ENCODE measurements at places on chromosomes 16 and 17.
A peak's percentile ranks its signal among the peaks of the same experiment; 100 is the strongest.

- no peak for DNase-seq
These were observed 4.6 kb upstream of the MPP2 start for GRCh38 chr17:43911904-43912303.

GRCh38 chr17:34788696-34789095 lies 172.6 kb downstream of the CCT6B start:
- no peak for DNase-seq

DNA sequence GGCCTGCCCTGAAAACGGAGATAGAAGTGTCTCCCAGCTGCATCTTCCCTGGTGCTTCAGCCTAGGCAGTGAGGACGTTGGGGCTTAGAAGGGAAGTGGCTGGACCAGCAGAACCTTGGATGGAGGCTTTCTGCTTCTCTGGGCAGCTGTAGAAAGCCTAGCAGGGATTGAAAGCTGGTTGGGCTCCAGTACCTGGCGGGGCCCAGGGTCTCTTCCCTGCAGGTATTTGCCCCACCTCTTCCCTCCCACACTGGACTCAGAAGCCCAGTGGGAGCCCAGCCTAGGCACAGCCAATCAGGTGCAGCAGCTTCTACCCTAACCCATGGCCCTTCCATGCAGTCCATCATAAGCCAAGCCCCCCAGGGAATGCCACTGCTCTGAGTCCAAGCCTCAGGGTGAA lies 190.3 kb upstream of the IRX6 start:
- DNase-seq: no peak

- DNase-seq: no peak
These were observed 2.3 kb upstream of the SCRN2 start for GRCh38 chr17:47843391-47843730.

DNA sequence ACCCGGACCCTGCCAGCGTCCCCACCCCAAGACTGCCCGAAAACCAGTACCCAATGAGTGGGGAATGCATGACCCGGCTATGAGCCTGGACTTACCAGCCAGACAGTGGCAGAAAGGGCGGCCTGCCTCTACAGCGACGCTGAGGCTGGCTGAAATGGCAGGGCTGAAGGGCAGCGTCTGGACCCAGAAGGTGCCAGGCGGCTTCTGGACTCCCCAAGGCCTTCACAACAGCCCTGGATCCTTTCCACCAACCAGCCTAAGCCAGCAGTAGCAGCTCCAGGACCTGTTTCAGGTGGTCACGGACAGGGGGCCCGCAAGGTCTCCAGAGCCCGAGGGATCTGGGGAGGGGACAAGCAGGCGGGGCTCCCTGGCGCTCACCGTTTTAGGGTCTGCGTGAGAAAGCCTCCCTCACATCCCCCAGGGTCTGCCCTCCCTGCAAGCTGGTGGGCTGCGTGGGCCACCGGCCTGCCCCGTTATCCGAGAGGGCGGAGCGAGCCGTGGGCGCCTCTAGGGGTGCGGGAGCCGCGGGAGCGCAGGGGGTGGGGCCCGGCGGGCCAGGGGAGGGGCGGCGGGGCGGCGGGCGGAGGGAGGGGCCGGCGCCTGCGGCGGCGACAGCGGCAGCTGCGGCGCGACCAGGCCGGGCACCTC lies at the start of gene RIPOR1:
Gene RIPOR1, plus strand, starts transcription at position 608 of the 648 bp plus-strand sequence. CDS start 9,618 bp downstream, outside the sequence.
- no peak for DNase-seq

GRCh38 chr17:44904001-44904984 lies 5.0 kb upstream of the EFTUD2 start:
- DNase-seq: no peak

- DNase-seq: no peak
These were observed 14.1 kb downstream of the MIEN1 start for GRCh38 chr17:39716073-39716818.

GRCh38 chr17:17096438-17097178 lies 54.4 kb downstream of the MPRIP start:
- DNase-seq: no peak

GRCh38 chr17:73722165-73722564 lies 77.9 kb upstream of the SDK2 start:
- DNase-seq: peak; percentile 59

GRCh38 chr17:75135946-75136345 lies 4.4 kb upstream of the NT5C start:
- DNase-seq: no peak

DNA sequence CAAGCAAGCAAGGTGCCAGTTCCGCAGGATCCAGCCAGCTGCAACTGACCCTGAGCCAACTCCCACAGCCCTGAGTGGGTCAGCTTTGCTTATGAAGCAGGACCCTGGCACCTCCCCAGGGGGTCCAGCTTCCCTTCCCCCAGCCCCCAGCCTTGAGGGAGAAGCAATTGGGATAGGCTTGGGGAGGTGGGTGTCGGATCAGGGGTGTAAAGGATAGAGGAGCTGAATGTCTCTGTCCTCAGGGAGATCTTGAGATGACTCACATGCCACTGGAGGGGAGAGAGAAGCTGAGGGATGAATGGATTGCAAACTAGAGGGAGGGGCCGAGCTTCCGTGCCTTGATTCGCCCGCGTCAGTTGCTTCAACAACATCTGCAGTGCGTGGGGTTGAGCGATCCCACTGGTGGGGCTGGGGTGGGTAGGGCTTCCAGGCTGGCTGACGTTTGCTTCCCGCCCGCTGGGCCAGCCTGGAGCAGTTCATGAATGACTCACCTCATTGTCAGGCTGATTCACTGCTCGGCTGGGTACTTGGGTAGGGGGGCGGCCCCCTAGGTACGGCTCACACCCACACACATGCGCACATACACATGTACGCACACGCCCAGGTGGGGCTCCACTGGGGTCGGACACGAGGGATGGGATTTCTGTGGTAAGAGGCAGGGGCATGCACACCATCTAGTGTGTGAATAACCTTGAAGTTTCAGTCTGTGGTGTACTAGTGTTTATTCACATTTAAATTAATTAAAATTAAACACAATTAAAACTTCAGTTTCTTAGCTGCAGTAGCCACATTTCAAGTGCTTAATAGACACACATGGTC lies 3.6 kb upstream of the HROB start:
- no peak for DNase-seq

GRCh38 chr16:66227766-66228530 lies 138.5 kb upstream of the CDH5 start:
- DNase-seq: no peak

DNA sequence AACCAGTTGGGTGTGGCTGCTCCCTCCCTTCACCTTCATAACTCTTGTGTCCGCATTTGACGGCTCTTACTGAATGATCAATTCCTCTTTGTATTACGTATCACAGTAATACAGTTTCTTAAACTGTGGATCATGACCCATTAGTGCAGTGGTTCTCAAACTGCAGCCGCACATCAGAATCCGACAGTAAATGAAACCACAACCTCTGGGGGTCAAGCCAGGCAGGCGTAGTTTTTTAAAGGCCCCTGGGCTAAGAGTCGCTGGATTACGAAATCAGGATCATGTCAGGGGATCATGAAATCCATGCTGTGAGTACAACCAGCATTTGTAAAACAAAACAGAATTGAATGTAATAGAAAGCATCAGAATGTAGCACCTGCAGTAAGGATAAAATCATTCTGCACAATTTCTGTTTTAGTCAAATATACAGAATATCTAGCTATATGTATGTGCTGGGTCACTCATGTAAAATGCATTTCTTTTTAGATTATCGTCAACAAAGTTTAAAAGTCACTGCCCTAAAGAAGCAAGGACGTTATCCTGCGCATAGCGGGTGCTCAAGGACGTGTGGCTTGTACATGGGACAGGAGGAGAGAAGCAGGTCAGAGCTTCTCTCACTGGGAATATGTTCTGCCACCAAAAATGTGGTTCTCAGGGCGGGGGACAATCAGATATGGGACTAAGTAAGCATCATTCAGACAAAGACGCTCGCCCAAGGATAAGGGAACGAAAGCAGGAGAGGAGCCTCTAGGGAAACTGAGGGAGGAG lies 113.1 kb downstream of the ZFHX3 start:
- no peak for DNase-seq

DNA sequence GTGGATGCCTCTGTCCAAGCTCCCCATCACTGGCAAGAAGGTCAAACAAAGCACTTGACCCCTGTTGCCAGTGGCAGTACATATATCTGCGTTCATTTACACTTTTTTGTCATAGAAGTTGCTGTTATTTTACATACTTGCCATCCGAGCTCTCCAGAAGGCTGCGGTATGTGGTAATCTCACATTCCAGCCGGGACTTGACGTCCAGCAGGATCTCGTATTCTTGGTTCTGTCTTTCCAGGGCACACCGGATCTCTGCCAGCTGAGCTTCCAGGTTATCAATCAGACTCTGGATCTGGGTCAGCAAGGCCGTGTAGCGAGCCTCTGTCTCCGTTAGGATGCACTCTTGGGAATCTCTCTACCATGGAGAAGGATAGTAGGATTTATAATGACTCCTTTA lies 6.6 kb downstream of the KRT39 start:
- no peak for DNase-seq

DNA sequence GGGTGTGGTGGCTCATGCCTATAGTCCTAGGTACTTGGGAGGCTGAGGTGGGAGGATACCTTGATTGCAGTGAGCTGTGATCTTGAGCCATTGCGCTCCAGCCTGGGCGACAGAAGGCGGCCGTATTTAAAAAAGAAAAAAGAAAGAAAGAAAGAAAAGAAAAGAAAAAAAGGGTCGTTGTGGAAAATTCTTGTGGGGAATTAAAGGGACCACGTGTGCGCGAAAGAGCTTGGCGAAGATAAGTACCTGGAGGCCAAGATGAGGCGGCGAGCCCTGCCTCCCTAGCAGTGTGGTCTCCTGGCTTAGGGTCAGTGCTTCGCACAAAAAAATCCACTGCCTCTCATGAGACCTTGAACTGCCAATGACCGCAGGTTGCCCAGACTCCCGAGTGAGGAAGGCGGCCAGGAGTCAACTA lies 728 bp upstream of the NMT1 start:
- DNase-seq: no peak

DNA sequence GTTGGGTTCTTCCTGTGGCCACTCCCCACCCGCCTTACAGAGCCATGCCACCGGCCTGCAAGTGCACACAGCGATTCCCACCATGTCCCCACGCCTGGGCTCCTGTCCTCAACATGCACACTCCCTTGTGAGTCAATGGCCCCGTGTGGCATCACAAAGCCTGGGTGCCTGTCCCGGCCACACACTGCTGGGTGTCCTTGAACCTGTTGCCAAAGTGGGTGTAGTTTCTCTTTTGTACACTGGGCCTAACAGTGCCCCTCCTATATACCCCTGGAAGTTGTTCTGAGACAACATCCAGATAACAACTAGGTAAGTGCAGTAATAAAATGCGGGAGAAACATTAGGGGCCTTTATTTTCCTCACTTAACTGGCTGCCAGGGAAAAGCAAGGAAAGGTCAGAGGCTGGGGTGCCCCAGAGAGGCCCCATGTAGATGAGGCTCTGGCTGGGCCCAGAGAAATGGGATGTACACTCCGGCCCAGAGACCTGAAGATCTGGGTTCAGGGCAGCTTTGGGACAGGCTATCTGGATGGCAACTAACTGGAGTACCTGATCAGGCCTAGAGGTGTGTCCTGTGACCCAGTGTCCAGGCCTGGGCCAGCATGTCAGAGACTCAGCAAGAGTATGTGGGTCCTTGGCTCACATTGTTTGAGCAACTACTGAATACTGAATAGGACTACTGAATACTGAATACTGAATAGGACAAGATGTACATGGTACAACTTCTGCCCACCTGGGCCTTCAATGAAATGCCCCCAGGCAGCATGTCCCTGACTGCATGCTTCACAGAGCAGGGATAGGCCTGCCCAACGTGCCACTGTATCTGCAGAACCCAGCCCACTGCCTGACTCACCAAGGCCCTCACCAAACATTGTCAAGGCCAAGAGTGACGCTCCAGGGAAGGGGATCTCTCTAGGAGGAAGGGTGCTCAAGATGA lies 8.3 kb downstream of the ABCC3 start:
- no peak for DNase-seq

- no peak for DNase-seq
These were observed 22.0 kb downstream of the PRCD start for GRCh38 chr17:76561799-76562268.

- DNase-seq: no peak
These were observed 2.0 kb downstream of the RARA start for GRCh38 chr17:40310882-40311391.

- DNase-seq: no peak
These were observed 327.6 kb downstream of the GRIN2A start for GRCh38 chr16:9854675-9855074.

DNA sequence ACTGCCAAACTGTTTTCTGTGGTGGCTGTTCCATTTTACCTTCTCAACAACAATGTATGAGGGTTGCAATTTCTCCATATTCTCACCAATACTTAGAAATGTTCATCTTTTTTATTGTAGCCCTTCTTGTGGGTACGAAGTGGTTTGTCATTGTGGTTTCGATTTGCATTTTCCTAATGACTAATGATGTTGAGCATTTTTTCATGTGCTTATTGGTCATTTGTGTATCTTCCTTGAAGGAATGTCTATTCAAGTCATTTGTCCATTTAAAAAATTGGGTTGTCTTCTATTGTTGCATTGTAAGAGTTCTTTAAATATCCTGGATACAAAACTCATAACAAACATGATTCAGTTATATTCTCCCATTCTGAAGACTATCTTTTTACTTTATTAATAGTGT lies 47.5 kb upstream of the CCL2 start:
- DNase-seq: no peak

DNA sequence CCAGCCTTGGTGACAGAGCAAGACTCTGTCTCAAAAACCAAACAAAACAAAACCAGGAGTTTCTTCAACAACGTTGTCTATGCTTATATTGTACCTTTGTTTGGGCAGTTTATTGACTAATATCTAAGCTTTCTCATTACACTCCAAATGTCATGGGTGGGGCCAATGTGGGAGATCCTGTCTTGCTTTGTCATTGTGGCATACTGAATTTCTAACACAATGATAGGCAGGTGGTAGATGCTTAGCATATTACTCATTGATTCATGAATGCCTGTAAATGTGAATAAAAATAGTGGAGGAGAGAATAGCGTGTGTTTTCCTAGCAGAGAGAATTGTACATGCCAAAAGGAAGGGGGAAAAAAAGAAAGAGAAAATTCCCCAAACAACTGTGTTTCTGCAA lies 802.5 kb upstream of the EEF2KMT start:
- no peak for DNase-seq

- no peak for DNase-seq
These were observed 303.1 kb downstream of the CBLN1 start for GRCh38 chr16:48978501-48978900.

DNA sequence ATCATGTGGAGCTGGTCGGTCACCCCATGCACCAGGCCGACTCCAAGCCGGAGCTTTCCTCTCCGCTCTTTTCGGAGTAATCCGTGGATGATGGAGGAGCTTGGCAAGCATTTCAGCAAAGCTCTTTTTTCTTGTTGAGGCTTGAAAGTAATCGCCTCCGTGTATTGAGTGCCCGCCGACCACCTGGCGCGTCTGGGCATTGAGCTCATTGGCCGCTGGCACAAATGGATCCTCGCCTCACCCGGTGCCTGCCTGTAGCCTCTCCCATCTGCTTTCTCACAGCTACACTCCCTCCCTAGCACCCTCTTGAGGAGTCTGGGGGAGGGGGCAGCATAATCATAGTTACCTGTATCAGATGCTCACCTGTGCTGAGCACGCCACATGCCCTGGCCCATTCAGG lies 148.9 kb downstream of the CMIP start:
- no peak for DNase-seq

GRCh38 chr17:35554668-35555067 lies 6.0 kb downstream of the SLFN14 start:
- DNase-seq: no peak

GRCh38 chr17:65027305-65027704 lies 29.2 kb downstream of the GNA13 start:
- DNase-seq: peak; percentile 33

- no peak for DNase-seq
These were observed 787 bp downstream of the CDH11 start for GRCh38 chr16:65120831-65121721.

GRCh38 chr17:76071531-76072147 lies 678 bp downstream of the SRP68 start:
- no peak for DNase-seq

Data from activated gamma-delta T cell treated with Interleukin-2 at 50 U/mL for 16 hours (primary cell).